Esophagus squamous epithelium (tissue), 5 donors: ENCODE measurements at places on chromosomes 6 and 20.

- no peak for DNase-seq
These were observed 15.4 kb upstream of the SNHG17 start for GRCh38 chr20:38450412-38450975.

- DNase-seq: no peak
These were observed 101.1 kb downstream of the HIVEP1 start for GRCh38 chr6:12113190-12113577.

- DNase-seq: no peak
These were observed 651 bp upstream of the BLTP3A start for GRCh38 chr6:34791164-34791700.

GRCh38 chr6:129750360-129750759 is 40.4 kb upstream of the ARHGAP18 start:
- no peak for DNase-seq

DNA sequence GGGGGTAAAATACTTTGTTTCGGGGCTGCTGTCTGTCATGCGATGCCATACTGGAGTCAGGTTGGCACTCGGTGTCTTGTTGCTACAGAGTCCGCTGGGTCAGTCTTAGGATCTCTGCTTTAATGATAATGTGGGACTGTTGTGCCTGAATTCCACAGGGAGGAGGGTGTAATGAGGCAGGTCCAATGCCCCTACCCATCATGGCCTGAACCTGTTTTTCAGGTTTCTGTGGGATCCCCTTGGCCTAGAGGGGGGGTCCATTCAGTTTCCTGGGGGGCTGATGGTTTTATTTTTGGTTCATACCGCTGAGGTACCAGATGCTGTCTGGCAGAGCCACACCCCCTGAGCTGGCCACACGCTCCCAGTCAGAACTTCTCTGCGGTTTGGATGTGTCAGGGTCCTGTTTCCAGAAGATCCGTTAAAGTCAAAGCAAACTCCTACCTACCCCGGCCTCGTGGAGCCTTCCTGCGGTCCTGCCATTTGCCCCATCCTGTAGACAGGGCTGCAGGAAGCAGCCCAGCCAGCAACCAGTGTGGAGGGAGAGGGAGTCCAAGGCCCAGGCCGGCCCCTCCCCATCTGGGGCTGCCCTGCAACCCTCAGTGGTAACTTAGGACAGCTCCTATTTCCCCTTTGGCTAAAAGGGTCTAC is 69.7 kb downstream of the TCP11 start:
- DNase-seq: no peak

DNA sequence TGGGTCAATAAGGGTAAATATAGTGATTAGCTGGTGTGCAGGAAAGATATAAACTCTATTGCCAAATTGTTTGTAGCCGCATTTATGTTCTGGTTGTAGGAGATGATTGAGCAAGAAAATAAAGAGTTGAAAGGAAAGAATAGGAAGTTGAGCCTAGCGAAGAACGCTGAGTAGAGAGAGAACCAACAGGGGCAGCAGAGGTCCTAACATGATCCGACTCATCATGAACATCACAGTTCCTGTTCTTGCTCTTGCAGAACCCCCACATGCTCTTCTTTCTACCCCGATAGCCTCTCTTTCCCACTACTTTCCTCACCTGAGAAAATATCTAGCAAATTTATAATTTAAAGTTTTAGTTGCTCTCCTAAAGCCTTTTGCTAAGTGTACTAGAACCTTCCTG is 9.9 kb upstream of the ID4 start:
- no peak for DNase-seq

- DNase-seq: no peak
These were observed 8.8 kb upstream of the STX11 start for GRCh38 chr6:144141470-144141869.

- no peak for DNase-seq
These were observed 38.9 kb upstream of the CLIC5 start for GRCh38 chr6:46054516-46054915.

DNA sequence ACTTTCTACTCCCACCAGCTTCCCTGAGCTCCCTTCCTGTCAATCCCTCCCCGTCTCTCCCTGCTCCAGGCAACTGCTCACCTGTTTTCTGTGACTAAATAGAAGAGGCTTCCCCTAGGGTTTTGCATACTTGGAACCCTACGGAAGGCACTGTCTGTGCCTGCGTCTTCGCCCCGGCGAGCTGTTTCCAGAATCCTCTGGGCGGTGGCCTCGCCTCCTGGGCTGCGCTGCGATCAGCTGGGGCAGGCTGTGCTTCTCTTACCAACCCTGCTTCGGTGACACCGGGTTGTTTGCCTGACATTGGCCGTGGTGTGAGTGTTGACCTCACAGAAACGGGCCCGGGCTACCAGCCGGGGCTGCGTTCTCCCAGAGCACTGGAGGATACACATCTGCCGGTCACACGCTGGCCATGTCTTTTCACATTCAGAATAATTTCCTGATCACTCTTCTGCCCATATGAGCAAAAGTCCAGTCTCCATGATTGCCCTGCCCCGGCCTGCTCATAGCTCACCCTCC is 29.4 kb upstream of the CCR6 start:
- no peak for DNase-seq

GRCh38 chr6:15336900-15337560 is 91.2 kb downstream of the JARID2 start:
- no peak for DNase-seq

GRCh38 chr6:26044140-26045064 is 42.8 kb upstream of the HFE start:
- no peak for DNase-seq

GRCh38 chr6:136365776-136366354 is 76.2 kb upstream of the BCLAF1 start:
- DNase-seq: peak; percentile 3

DNA sequence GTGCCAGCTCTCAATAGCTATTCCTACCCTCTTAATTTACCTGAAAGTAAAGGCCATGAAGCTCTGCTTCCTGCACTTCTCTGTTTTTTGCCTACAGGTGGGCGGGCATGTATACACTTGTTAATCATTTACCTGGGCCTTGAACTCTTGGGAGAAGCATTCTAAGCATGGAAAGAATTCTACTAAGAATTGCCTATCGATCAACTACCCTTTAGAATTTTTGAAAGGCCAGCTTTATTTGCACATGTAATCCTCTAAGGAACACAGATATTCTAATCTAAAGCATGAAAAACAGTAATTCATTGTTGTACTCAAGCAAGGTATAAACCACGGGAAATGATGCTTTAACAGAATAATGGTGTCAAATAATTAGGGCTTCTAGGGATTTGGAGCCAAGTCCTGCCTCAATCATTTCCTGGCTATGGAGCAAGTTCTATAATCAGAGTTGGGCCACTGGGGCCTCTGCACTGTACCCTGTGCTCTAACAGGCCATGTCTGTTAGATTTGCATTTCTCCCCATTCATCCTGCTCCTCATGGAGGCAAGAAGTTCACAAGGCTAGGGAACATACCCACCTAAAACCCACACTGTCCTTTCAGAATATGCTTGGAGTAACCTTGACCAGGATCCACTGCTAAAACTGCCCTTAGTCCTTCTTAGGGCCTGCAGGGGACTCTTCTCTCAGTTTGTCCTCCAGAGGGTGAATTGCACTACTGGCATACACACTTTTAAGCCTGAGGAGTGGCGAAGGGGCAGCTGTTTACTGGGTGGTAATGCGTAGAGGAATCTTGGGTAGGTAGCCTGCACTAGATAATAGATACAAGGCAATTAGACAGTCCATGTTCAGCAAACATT is 276.4 kb upstream of the JAG1 start:
- no peak for DNase-seq
